ENCODE measurements at places on chromosomes 6 and 20.

DNA sequence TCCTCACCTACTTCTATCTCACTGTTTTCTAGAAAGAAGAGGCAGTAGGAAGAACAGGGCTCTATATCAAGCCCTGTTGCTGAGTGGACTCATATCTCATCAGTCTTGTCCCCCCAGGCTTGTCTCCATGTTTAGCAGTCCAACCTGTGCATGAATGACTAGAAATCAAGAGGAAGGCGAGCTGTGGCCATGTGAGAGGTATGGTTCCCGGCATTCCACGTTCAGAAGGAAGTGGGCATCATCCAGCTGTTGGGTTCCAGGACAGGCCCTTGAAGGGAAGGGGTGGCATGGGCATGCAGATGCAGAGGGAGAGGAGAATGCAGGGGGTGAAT lies 176.6 kb downstream of the MRPL14 start:
- no peak for DNase-seq

GRCh38 chr6:113182370-113183141 lies 674.6 kb upstream of the MARCKS start:
- peak; percentile 53 for DNase-seq

DNA sequence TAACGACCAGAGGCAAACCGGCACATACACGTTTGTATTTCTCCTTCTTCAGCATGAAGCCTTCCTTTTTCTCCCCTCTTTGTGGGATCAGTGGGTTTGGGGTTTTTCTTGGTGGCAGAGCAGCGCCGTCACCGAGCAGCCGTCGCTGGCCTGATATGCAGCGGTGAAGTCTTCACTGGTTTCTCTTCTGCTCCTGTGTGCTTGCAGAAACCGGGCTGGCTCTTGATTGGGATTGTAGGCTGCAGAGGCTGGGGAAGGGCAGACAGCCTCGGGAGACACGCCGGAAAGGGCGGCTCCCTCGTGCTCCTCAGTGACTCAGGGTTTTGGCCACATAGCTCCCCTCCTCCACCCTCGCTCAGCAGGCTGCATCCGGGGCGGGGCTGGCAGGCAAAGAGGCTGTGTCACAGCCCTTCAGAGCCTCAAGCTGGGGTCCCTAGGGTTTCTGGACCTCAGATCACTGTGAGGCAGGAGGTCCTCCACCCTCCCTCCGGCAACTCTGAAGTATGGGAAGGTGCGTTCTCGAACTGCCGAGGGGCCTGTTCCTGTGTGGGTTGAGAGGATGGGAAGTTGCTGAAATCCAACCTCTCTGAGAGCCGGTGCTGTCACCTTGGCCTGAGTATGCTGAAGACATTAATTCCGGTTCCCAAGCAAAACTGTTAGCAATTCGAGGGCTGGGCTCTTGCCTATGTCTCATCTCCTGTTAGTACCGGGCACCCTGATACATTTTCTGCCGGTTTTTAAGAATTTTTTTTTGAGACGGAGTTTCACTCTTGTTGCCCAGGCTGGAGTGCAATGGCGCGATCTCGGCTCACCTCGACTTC lies 24.2 kb downstream of the NQO2 start:
- DNase-seq = no peak

GRCh38 chr6:105678516-105678915 lies 275.6 kb upstream of the PREP start:
- DNase-seq = no peak

DNA sequence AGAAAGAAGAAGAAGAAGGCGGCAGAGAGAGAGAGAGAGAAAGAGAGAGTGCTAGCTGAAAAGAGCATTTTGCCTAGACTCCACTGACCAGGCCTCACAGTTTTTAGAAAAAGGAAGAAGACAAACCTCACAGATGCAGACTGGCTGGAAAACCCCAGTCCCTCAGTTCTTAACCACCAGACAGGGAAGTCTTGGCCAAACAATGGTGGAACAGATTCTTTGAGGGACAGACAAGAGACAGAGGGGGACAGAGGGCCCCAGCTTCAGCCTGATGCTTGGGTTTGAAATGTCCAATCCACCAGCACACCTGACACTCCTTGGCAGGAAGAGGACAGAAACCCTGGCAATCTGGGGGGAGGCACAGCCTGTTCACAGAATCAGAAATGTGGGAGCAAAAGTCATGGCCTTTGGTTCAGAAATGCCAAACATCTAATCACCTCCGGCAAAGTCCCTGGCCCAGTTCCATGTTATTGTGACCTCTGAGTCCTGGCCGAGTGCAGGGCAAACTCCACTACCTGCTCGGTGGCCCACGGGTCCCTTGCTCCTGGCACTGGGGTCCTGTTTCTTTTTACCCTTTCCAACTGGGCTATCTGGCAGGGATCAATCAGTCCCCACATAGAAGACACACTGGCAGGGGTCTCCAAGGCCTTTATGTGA lies 235.2 kb downstream of the LY86 start:
- DNase-seq = no peak

DNA sequence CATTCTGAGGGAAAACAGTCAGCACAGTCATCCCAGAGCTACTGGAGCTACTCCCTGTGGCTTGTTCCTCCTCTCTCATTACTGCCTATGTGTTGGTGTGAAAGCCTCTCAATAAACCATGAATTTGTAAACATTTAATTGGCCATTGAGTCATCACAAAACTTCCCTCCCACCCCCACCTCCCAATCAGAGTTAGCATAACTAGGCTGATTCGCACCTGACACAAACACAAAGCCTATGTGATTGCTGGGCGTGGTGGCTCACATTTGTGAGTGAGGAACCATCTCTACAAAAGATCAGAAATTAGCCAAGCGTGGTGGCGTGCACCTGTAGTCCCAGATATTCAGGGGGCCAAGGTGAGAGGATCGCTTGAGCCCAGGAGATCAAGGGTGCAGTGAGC lies 17.1 kb upstream of the SNTA1 start:
- no peak for DNase-seq

DNA sequence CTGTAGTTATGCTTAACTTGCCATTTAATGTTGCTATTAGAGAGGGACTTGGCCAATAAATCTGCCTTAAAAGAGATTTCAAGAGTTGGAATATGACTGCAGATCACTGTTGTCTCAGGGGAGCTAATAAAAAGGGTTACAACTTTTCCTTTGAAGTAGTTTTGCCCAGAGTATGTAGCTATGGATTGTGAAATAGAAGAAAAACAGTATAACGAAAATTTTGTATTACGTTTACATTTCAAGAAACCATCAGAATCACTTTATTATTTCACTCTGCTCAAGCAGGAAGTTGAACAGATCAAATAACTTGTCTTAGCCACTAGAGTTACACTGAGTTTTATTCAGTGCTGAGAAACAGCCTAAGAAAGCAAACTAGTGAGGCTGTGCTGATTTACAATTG lies 3.0 kb upstream of the ZSCAN26 start:
- DNase-seq = no peak

DNA sequence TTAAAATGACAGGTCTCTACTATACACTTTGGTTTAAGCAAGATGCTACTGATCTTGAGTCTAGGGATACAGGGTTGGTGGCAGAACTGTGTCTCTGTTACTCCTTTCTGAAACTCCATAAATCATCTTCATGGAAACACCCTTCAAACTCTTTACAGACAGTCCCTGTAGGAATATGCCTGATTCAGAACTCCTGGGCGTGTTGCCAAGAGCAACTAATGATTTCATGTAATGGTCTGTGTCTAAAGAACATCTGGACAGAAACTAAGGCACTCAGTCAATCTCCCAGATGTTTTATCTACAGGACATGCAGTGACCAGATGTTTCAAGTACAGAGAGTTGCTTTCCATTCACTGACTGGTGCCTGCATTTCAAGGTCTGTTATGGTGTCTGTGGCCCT lies 464.4 kb upstream of the CHD6 start:
- no peak for DNase-seq

- DNase-seq = peak; percentile 65
Observed at GRCh38 chr6:111711984-111712752, 106.5 kb upstream of the TRAF3IP2 start.

DNA sequence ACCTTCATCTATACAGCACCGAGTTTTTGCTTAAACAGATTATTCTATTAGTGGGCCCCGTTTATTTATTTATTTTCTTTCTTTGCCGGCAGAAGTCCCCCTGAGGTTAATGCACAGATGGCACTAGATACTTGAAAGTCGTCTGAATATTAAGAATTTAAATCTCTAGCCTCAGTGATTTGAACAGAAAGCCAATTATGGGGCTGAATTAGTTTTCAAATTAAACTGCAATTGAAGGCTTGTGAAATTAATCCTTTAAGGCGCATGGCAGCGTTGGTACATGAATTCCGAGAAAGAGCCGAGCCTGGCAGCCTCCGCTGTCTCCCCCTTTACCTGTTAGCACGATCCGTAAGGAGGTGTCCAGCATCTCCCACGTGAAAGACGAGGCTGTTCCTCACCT lies 202.8 kb downstream of the TAF4 start:
- DNase-seq = no peak

- no peak for DNase-seq
Observed at GRCh38 chr6:4342407-4343137, 207.2 kb upstream of the ECI2 start.

DNA sequence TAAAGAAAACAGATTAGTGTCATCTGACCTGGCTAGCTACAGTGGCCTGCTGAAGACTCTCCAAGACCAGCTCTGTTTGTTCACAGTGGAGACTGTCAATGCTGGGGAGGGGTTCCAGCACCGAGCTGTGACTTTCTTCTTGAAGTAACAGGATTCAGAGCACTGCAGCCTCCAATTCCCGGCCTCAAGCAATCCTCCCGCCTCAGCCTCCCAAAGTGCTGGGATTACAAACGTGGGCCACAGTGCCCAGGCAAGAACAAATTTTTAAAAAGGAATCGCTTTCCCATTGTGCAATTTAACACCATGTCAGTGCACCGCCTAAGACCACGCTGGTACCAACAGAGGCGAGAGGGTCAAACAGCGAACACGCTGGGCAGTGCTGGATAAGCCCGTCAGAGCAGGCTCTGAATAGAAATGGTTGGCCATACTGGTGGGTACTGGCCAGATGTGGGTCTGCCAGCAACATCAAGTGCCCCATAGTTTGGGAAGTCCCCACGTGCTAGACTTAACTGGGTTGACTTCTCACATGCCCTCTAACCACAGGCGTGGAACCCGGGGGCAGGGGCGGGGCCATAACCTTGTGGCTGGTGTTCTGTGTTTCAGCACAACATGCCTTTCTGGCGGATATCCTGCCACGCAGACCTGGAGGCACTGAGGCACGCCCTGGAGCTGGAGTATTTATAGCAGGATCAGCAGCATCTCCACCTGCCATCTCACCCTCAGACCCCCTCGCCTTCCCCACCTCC lies 168.9 kb downstream of the ZMYND8 start:
- DNase-seq = no peak

GRCh38 chr6:6724539-6725467 lies 136.3 kb downstream of the LY86 start:
- peak; percentile 26 for DNase-seq

- DNase-seq = no peak
Observed at GRCh38 chr6:167093406-167093921, 29.4 kb upstream of the CCR6 start.

DNA sequence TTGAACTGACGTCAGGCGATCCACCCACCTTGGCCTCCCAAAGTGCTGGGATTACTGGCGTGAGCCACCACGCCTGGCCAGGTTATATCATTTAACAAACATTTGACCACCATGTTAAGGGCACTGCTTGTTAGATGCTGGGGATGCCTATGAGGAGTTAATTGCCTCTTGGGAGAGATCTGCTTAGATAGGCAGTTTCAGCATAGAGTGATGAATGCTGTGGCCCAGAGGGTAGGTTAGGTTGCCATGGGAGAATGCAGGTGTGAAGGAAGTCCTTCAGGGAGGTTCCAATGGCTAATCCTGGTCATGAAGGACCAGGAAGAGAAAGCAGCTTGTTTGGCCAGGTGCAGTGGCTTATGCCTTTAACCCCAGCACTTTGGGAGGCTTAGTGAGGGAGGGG lies 17.0 kb downstream of the PHF20 start:
- DNase-seq = no peak

- DNase-seq = no peak
Observed at GRCh38 chr6:149366267-149366921, 33.7 kb upstream of the SUMO4 start.

Data from AG04449 (cell line).